IPS DF 19.7 (cell line): ENCODE measurements at places on chromosomes 6 and 20.
A peak's percentile ranks its signal among the peaks of the same experiment; 100 is the strongest.

DNA sequence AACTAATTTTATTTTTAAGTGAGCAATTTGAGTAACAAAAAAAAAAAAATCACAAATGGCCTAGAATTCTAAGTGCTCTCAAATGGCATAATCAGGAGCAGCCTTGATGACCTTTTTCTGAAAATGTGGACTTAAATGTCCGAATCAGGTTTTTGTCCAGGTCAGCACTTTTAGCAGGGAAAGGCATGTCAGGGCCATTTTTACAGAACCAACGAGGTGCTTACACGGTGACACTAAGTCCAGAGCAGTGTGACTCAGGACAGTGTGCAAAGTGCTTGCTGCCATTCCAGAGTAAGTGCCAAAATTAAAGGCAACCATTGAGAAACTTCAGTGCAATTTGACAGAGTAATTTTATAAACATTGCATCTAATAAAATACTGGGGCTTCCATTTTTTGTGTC is 127.8 kb downstream of the KIF16B start:
- no peak for DNase-seq

DNA sequence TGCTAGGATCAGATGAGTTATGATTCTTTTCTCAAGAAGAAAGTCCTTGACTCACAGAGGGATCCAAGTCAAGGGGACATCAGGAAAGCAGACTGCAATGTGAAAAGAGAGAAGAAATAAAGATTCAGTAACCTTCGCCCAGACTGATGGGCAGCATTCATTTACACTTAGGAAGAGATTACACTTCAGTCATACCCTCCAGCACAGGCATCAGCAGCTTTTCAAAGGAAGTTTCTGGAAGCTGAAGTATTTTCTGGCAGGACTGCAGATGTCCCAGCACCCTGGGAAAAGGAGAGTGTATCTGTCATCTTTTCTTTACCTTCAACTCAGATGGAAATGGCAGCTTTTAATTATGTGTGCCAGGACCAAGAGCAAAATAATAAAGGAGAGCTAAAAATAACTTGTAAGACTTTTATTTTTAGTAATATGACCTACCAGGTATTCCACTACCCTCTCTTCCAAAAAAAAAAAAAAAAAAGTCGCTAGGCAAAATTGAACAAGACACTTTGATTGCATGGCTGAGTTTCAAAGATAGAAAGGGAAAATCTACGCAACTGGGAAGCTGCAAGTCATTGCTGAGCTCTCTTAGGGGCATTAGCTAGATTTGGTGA is 712.1 kb downstream of the EPM2A start:
- no peak for DNase-seq

- no peak for DNase-seq
Measured at GRCh38 chr6:11092668-11093375, 812 bp upstream of the SMIM13 start.

DNA sequence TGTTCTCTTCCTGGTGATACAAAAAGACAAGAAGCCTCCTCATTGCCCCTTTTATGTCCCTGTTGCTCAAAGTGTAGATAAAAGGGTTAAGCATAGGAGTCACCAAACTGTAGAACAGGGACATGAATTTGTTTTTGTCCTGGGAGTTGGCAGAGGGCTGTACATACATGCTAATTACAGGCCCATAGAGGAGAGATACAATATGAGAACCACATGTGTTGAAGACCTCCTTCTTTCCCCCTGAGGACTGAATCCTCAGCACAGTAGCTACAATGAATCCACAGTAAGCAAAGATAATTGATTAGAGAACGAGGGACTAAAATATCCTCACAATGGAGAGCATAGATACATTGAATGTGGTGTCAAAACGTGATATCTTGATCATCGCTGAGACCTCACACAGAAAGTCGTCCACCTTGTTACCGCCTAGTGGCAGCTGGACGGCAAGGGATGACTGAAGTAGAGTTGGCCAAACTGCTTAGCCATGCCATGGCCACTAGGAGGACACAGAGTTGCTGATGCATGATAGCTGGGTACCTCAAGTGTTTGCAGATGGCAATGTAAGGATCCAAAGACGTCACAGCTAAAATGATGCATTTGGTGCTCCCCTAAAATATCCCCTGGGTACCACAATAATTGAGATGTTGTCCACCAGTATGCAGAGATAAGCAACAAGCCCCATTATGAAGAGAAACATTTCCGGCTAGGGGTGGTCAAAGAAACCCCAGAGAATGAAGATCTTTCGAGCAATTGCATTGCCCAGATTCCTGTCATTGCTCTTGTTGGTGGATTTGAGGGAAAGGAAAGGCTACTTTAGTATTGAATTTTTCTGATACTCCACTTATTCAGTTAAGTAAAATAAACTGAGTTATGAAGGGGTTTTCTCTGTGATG is 15.0 kb downstream of the OR2B3 start:
- DNase-seq, result peak; percentile 54

DNA sequence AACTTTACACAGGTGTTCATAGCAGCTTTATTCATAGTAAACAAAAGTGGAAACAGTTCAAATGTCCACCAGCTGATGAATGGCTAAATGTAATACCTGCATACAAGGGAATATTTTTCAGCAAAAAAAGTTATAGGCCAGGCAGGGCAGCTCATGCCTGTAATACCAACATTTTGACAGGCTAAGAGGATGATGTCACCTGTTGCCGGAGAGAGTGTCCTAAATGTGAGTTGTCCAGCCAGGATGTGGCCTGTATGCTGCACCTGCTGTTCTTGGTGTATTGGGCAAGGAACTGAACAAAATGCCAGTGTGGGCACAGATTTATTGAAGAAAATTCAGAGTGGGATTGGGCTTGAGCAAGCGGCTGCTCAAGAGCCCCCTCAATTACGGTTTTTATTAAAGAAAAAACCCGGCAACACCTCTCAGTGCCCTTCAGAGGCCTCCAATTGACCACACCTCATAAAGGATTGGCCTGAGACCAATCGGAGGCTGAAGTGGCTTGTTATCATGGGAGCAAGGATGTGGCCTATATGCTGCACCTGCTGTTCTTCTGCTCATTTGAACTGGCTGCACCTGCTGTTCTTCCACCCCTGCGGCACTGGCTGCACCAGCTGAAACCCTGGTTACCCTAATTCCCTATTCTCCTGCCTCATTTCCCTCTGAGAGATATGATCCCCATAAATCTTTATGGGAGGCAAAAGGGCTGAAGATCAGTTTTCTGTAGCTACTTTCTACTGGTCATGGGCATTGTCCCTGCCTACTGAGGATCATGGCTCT is 164.3 kb upstream of the PROKR2 start:
- no peak for DNase-seq

DNA sequence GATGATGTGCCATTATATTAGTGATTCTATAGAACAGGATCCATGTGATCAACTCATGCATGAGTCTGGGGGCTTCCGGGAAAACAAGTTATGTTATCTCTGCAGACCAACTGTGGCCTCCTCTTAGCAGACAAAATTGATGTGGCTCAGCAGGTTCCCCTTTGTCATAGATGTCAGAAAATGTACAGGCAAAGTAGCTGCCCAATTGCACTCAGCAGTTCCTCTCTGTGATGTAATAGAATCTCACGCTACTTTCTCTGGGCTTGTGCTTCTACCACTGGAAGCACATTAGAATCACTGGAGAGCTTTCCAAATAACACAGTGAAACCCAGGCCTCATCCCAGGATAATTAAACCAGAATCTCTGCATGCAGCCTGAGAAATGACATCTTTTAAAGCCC is 253.1 kb downstream of the SLC24A3 start:
- no peak for DNase-seq

- no peak for DNase-seq
Measured at GRCh38 chr6:34992376-34992775, 103.3 kb downstream of the ANKS1A start.

- DNase-seq, result no peak
Measured at GRCh38 chr6:157034436-157035230, 257.5 kb downstream of the ARID1B start.

- DNase-seq, result no peak
Measured at GRCh38 chr6:143961886-143962878, 45.9 kb downstream of the PLAGL1 start.

GRCh38 chr20:52991830-52992229 is 19.7 kb downstream of the TSHZ2 start:
- no peak for DNase-seq

DNA sequence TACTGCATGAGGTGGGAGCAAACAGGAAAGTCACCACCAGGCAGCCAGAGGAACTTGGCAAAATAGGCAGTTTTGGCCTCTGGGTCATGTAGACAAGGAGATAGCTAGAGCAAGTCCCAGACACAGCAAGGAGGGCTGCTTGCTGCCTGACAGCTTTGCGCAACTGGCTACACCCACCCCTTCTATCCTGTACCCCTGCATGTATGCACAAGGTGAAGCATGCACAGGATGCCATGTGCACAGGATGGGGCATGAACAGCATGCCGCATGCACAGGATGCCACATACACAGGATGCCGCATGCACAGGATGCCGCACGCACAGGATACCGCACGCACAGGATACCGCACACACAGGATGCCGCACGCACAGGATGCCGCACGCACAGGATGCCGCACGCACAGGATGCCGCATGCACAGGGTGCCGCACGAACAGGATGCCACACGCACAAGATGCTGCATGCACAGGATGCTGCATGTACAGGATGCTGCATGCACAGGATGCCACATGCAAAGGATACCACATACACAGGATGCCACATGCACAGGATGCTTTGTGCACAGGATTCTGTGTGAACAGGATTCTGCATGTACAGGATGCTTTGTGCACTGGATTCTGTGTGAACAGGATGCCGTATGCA is 104.9 kb upstream of the IYD start:
- DNase-seq, result no peak

DNA sequence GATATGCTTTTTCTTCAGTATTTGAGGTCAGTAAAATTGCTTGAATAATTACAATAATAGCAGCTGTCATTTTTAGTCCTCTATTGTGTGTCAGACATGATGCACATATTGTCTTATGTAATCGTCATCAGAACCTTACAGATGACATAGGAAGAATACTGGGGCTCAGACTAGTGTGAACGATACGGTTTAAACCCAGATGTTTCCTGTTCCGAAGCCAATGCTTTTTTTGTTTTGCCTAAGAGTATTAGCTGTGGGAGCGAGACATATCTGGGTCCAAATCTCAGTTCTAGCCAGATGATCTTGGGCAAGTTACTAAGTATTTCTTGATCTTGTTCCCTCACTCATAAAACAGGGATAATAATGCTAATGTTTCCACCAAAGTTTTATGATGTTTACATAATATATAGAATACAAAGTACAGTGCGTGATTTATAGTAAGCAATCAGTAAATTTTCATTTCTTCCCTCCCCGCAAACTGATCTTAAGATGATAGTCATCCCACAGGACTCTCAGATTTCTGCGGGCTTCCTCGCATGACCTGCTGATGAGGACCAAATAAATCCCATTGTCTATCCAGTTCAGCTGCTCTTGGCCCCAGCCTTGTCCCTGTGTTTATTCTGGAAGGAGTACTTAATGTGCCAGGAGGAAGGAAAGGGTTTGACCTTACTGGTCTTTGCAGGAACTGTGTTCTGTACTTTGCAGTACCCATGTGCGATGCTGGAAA is 98.2 kb downstream of the CAP2 start:
- no peak for DNase-seq

DNA sequence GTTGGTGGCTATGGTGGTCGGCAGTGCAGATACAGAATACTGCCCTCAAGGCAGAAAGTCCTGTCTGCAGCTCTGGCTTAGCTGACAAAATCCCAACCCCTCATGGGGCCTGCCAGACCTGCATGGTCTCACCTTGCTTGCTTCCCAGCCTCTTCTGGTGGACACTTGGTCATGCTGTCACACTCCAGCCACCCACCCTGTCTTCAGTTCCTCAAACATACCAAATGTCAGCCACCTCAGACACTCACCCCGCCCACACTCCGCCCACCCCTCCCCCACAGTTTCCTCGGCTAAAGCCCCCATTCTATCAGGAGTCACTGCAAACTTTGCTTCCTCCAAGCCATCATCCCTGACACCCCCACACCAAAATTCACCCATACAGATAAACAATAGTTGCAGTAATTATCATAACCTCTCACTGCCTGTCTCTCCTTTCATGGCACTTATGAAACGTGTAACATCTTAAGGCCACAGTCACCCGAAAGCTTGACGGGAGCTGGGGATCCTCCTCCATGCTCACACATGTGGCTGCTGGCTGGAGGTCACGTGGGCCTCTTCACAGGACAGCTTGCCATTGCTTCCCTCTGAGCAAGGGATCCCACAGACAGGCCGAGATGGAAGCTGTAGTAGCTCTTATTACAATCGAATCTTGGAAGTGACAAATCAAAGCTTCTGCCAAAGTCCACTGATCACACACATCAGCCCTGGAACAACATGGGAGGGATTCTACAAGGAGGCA is 202.2 kb downstream of the PTPRT start:
- DNase-seq, result no peak

DNA sequence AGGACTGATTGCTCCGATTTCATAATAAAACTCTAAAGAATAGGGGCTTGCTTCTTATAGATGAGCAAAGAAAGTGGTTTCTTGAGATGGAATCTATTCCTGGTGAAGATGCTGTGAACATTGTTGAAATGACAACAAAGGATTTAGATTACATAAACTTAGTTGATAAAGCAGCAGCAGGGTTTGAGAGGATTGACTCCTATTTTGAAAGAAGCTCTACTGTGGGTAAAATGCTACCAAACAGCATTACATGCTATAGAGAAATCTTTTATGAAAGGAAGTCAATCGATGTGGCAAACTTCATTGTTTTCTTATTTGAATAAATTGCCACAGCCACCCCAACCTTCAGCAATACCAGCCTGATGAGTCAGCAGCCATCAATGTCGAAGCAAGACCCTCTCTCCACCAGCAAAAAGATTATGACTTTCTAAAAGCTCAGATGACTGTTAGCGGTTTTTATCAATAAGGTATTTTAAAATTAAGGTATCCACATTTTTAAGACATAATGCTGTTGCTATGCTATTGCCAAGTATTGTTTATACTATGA is 12.7 kb upstream of the MTRF1L start:
- DNase-seq, result no peak

- DNase-seq, result no peak
Measured at GRCh38 chr6:26571592-26572296, 25.0 kb upstream of the ABT1 start.

DNA sequence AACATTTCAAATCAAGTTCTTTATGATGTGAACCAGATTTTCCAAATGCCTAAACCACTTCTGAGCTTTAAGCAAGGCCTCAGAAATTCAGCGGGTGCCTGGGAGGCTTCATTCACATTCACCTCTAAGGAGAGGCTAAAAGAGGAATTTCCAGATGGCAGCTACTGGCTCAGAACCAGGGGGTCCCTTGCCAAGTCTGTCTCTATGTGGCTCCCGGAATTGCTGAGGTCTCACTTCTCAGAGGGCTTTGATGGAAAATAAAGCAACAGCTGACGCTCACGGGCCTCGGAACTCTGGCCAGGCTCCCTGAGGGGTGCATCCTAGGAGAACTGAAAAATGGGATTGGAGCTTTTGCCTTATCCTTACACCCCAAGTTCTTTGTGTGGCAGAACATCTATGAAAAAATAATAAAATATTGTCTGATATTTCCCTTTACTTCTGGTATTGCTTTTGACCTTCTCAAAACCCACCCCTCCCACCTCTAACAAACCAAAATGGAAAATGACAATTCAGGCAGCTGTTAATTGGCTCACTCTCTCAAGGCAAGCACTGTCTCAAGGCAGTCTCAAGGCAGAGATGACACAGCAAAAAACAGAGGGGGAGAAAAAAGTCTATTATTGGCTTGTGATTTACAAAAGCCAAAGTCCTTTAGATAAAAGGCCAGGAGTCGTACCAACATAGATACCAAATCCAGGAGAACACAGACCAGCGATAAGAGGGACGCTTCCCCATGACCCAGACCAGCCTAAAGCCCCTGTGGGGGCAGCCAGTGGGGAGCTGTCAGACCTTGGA is 21.8 kb upstream of the LRRN4 start:
- no peak for DNase-seq

GRCh38 chr6:13234130-13234529 is 94.2 kb downstream of the TBC1D7 start:
- no peak for DNase-seq

- no peak for DNase-seq
Measured at GRCh38 chr6:79621579-79621978, 9.6 kb upstream of the SH3BGRL2 start.
